Left lung (tissue), 14 donors: ENCODE measurements at places on chromosomes 4 and X.

DNA sequence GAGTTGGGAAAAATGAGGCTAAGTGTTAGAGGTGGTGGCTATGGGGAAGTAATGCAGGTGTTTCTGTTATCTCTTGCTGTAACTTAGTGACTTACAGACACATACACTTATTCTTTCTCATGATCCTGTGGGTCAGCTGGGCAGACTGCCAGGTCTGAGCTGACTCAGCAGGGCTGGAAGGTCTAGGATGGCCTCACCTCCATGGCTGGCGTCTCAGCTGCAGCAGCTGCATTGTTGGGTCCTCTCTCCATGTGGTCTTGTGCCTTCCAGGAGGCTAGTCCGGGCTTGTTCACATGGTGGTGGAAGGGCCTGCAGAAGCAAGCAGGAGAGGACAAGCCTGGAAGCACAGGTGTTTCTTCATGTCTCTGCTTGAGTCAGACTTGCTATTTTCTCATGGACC is 172.7 kb downstream of the NHS start:
- no peak for DNase-seq

DNA sequence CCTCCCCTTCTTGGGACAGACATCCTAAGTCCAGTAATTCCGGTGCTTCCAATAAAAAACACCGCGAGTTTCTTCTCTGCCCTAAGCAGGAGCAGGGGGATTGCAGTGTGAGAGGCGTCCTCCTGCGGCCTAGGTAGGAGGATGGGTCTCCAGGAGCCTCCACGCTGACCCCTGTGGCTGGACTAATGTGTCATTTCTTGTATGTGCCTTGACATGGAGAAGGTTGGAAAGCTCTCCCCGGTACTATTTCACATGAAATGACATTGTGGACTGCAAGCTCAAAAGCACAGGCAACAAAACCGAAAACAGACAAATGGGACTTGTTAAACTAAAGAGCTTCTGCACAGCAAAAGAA is 66.6 kb upstream of the ENPP6 start:
- DNase-seq, result no peak

GRCh38 chr4:7341491-7342222 is 93.1 kb downstream of the PSAPL1 start:
- DNase-seq, result no peak

DNA sequence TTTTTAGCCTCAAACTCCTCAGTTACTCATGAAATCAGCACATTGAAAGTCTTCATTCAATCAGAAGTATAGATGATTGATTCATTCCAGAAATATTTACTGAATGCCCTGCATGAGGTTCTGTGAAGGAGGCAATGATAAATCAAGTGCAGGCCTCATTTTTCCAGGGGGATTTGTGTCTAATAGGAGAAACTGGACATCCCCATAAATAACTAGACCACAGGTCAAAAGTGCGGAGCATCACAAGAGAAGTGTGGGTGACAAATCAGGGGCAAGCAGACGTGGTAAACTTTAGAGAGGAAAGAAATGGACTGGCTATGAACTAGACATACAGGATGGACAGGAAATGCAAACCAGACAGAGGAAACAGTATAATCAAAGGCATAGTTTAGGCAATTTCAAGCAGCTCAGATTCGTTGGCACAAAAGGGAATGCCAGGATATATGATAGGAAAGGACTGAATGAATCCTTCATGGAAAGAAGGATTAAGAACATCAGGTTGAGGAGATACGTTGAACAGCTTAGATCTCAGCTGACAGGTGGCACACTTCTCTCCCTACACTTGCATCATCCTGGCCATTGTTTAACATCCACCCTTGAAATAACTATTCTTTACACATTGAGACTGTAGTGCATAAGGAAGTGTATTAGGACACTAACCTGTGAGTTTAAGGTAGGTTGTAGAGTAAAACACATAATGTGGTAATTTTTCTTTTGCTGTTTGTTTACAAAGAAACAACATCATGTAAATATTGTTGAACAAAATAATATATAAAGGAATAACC is 69.6 kb upstream of the RASGEF1B start:
- DNase-seq, result no peak

GRCh38 chrX:45264865-45265264 is 64.2 kb upstream of the DIPK2B start:
- no peak for DNase-seq

- DNase-seq, result no peak
These were observed 50.7 kb downstream of the MXRA5 start for GRCh38 chrX:3295731-3296130.

DNA sequence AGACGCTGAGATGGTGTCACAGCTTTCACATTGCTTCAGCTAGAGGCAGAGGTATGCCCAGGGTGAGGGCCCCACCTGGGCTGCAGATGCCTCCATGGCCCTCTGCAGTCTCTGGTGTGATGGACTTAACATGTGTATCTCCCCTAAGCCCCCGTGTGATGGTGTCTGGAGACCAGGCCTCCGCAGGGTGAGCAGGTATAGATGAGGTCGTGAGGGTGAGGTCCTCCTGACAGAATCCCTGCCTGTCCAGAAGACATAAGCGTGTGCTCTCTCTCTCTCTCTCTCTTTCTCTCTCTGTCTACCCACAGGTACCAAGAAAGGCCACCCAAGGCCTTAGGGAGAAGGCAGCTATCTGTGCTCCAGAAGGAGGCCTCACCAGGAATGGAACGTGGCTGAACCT is 50.9 kb downstream of the CPZ start:
- DNase-seq, result peak; percentile 7

- DNase-seq, result no peak
These were observed 61.0 kb downstream of the STX18 start for GRCh38 chr4:4480685-4481398.

- no peak for DNase-seq
These were observed 163.8 kb upstream of the KLF8 start for GRCh38 chrX:56068274-56068758.

GRCh38 chrX:103329991-103330390 is at the start of gene TCEAL7:
TCEAL7 (plus strand) TSS chrX:103330239; CDS start chrX:103331404, 1,165 bp downstream.
- DNase-seq, result no peak

DNA sequence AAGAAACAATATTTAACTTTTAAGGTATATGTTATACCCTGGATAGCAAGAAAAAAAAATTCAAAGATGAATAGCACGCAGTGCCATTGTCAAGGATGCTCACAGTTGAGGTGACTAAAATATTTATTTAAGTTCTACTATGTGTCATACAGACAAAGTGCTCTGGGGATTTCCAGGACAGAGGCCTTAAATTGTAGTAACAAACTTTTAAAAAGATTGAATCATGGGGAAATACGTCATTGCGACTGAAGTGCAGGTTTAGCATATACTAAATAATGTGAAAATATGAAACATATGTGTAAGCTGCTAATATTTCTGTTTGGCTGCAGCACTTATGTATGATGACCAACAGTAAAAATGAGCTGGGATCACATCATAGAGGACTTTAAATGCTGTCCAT is 748.0 kb upstream of the PCDH7 start:
- no peak for DNase-seq

- no peak for DNase-seq
These were observed 71.0 kb upstream of the LSM6 start for GRCh38 chr4:146104541-146104940.

- DNase-seq, result peak; percentile 25
These were observed 519.5 kb downstream of the BCOR start for GRCh38 chrX:39577985-39578869.

DNA sequence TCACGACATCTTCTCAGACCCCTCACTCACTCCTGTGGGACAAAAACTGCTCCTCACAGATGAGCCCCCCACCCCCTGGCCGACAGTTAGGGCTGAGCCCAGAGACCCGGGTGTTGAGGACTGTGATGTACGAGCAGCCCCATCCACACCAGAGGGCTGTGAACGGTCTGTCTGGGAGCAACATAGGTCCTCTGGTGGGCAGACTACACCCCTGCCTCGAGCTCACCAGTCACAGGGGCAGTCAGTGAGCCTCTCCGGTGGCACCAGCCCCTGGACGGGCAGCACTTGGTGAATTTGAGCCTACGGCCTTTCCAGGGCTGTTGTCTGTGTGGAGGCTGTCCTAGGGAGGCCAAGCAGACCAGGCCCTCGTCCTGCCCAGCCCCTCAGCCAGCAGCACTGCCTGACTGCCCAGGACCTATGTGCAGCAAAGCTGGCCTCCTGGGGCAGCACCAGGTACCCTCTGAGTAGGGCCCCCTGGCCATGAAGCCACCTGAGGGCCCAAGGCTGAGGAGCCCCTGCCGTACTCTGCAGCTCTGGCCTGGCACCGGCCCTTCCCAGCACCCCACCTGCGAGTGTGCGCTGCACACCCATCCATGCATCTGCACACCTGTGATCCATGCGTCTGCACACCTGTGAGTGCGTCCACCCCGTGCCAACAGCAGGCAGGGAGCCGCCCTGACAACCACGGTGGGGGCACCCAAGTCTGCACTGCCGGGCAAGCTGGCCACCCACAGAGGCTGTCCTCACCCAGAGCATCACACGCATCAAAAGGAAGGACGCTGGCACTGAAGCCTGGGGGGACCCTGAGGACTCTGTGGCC is 111.6 kb upstream of the NKX1-1 start:
- DNase-seq, result no peak

DNA sequence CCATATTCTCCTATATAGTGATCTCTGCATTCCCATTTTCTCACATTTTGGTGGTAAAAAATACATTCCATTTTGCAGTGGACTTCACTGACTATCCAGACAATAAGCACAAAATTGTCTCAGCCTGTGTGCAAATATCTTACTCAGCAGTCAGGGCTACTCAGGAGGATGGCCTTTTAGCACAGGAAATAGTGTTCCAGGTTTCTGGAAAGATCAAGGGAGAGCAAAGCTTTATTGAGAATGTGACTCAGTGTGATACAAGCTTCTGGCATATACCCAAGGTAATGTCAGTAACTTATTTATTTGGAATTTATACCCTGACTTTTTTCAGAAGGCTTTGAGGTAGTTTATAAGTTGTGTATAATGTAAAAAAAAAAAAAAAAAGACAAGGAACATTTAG is 233.4 kb downstream of the TEX13A start:
- DNase-seq, result no peak

DNA sequence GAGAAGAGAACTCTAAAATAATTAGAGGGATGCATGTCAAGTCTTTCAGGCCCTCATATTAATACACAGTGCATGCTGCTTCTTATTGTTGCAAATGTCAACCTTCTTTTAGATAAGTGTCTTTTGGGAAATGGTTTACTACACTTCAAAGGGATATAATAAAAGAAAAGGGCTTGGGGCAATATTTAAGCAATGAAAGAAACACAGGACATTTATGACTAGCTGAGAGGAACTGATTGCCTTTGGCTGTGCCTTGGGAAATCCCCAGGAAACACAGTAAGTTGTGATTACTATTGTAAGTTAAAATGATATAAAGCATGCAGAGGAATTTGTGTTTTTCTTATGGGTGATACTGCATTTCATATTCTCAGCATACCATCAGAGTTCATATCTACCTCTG is 1036.2 kb upstream of the GRID2 start:
- DNase-seq, result no peak

GRCh38 chr4:171779301-171779700 is 33.9 kb upstream of the GALNTL6 start:
- DNase-seq, result no peak

- DNase-seq, result no peak
These were observed 1.4 kb upstream of the DOK7 start for GRCh38 chr4:3461515-3462291.

DNA sequence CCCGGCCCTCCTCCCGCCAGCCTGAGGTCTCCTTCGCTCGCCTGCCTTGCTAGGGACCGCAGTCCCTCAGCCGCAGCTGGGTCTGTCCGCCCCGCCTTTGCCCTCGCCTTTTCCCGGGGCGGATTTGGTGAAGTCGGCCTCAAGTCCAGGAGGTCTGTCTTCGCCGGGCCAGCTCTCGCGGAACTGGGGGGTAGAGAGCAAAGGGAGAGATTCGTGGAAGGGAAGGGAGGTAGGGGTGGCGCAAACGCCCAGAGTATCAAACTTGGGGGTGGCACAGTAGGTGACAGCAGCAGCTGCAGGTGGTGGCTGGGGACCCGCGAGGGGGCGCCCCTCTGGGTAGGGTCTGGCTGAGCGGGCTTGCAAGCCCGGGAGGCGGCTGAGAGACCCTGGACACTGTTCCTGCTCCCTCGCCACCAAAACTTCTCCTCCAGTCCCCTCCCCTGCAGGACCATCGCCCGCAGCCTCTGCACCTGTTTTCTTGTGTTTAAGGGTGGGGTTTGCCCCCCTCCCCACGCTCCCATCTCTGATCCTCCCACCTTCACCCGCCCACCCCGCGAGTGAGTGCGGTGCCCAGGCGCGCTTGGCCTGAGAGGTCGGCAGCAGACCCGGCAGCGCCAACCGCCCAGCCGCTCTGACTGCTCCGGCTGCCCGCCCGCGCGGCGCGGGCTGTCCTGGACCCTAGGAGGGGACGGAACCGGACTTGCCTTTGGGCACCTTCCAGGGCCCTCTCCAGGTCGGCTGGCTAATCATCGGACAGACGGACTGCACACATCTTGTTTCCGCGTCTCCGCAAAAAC is at the start of gene NPY2R:
NPY2R (plus strand) TSS at position 379 of the 797 bp plus-strand sequence. CDS start 5,304 bp downstream, outside the sequence.
- DNase-seq, result peak; percentile 10

DNA sequence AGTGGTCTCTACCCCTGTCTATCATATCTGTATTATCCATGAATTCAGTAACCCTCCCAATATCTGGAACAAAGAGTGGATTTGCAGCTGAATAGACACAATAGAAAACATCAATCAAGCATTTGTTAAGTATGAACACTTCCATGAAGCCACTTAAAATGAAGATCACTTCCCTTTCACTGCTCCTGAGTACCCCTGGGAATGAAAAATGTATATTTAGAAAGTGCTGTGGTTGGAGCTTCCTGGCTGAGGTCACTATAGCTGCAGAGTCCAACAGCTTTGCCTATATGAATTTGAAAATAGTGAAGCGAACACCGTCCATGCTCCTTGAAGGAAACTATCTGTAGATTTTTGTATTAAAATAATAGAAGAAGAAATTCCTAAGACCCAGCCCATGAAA is 227.0 kb downstream of the DTHD1 start:
- DNase-seq, result no peak

- peak; percentile 53 for DNase-seq
These were observed 5.2 kb downstream of the TNIP2 start for GRCh38 chr4:2750719-2751605.

DNA sequence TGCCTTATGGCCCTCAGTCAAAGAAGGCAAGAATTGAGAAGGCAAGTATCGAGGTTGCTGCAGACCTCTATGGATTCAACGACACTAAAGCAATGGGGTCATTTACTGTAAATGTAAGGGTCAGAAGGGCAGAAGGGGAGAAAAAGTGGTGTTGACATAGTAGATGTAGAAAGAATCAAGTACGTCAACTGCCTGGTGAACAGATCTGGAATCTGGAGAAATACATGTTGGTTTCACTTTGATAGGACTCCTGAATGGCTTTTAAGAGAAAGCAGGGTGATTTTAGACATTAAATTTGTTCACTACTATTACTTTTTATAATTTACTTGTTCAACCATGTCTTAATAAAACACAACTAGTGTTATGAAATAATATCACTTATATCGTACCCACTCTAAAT is 81.3 kb upstream of the FSTL5 start:
- DNase-seq, result no peak

- peak; percentile 7 for DNase-seq
These were observed 57.4 kb downstream of the CCSER1 start for GRCh38 chr4:90184560-90184959.

- no peak for DNase-seq
These were observed 301.9 kb upstream of the HS3ST1 start for GRCh38 chr4:11730545-11730944.
